ENCODE measurements at places on chromosomes 6 and 20.
A peak's percentile ranks its signal among the peaks of the same experiment; 100 is the strongest.

- DNase-seq: no peak
Measured at GRCh38 chr6:42042108-42042507, 8.2 kb upstream of the TAF8 start.

- DNase-seq: no peak
Measured at GRCh38 chr6:159727717-159728445, 575 bp downstream of the WTAP start.

DNA sequence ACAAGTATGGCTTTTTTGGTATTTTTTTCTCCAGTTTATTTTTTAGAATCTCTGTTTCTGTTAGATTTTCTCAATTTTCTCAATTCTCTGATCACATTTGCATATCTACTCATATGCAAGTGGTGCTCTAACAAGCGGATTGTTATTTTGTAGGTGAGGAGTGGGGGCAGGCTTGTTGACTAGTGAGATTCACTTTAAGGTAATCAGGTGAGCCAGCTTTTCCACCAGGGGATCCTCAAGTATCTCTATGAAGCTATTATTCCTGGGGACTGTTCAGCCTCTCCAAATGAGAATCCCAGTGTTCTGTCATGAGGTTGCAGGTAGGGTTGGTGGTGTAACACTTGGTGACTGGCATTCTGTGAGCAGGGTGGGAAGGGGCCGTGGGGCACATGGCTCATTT lies 274.3 kb upstream of the FERMT1 start:
- no peak for DNase-seq

DNA sequence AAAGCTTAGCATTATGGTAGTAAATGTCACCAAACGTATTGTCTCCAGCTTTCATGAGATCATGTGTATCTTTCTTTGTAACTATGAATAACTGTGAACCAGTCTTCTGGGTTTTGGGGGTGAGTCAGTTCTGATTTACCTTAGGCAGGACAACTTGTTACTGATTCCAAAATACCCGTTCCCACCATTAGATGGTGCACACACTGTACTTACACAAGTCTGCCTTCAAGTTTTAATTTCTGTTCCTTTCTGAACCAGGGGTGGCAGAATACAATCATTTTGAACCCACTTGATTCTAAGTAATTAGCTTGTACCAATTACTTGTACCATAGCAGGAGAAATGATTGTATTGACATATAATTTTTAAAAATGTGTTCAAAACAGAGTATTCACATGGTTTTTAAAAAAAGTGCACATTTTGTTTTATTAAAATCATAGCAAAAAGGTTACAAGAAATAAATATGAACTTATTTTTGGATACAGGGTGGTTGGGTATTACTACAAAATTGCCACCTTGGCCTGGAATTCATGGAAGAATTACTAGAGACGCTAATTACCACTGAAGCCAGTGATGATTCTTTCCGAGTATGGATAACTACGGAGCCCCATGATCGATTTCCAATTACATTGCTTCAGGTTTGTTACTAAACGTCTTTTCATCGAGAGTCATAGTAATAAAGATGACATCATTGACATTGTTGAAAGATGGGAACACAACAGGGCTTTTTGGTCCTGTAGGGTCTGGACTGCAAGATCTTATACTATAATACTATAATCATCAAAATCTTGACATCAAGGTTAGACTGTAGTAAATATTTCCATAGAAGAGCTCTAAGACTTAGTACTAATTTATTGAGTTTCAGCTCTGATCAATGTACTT lies 75.2 kb upstream of the GLP1R start:
- DNase-seq: peak; percentile 47

- DNase-seq: no peak
Measured at GRCh38 chr6:35027807-35028206, 113.3 kb downstream of the TCP11 start.

DNA sequence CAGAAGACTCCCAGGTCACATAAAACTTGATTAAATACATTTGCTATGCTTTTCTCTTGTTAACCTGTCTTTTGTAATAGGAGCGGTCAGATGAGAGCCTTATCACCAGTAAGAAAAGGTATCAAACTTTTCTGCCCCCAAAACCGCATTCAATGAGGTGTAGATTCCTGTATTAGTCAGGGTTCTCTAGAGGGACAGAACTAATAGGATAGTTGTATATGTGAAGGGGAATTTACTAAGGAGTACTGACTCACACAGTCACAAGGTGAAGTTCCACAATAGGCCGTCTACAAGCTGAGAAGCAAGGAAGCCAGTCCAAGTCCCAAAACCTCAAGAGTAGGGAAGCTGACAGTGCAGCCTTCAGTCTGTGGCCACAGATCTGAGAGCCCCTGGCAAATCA lies 32.7 kb downstream of the PTPRK start:
- no peak for DNase-seq

GRCh38 chr20:19944772-19945459 lies 72.2 kb upstream of the NAA20 start:
- no peak for DNase-seq

- DNase-seq: no peak
Measured at GRCh38 chr6:44177691-44178423, 19.2 kb downstream of the CAPN11 start.
